T-helper 2 cell treated with Interferon-gamma antibody and Interleukin-4, amounts not matched to agents 5 μg/mL and 100 μg/mL, for 36 hours (primary cell): ENCODE measurements at places on chromosomes 2 and 18.
A peak's percentile ranks its signal among the peaks of the same experiment; 100 is the strongest.

GRCh38 chr2:182672466-182673165 lies 43.4 kb upstream of the DNAJC10 start:
- DNase-seq = no peak

GRCh38 chr2:6770006-6770405 lies 95.7 kb downstream of the CMPK2 start:
- no peak for DNase-seq

- no peak for DNase-seq
Observed at GRCh38 chr2:187543488-187543887, 10.7 kb downstream of the TFPI start.

DNA sequence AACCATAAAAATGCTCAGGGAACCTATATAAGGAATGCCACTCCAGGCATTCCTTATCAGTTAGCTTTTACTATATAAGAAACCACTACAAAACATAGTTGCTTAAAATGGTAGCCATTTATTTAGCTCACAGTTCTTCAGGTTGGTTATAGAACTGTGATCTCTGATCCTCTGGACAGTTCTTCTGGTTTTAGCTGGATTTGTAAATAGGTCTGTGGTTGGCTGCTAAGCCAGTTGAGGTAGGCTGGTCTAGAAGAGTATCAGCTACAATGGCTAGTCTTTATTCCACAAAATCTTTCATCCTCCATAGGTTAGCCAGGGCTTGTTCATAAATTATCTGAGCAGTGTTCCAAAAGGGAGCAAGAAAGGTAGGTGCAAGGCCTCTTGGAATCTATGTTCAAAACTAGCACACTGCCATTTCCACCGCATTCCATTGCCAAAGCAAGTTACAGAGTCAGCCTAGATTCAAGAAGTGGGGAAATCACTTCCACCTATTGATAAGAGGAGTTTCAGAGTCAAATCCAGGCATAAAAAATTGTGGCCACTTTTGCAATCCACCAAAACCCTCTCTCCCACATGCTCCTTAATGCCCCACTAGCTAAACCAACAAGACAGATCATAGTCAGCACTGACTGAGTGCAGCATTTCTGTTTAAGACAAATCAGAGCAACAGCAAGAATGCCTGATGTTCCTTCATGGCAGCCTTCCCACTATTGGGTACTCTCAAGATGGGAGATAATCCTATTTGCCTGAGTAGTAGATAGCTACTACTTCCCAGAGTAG lies 146.4 kb downstream of the IRS1 start:
- no peak for DNase-seq

GRCh38 chr2:135818937-135819610 lies 17.9 kb downstream of the LCT start:
- DNase-seq = peak; percentile 53

DNA sequence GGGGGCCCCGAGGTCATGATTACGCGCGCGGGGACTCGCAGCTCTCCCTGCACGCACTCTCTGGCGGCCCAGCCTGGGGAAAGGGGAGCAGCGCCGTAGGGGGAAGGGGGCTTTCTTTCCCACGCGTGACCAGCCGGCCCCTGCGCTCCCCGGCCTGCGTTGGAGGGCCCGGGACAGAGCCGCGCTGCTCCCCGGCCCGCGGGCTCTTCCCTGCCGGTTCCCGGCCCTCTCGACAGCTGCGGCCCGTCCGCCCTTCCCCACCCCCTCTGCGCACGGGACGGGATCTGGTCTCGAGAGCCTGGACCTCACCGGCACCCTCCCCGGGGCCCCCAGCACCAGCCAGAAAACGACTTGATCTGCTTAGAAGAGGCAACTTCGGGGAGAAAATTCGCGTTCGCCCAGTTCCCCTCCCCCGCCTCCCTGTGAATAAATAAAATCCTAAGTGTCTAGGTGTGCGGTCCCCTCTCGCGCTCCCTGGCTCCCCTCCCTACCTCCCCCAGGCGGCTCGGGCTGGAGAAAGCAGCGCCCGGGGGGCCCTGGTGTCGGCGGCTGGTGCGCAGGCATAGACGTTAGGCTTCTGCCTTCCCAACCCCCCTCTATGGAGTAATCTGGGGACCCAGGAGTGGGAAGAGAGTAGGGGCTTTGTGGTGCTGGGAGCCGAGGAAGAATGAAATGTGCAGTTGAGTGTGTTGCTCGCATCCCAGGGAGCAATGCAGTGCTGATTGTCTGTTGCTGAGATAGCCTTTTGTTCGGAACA lies 803 bp upstream of the FIGN start:
- no peak for DNase-seq

- no peak for DNase-seq
Observed at GRCh38 chr2:24117902-24118301, 5.2 kb downstream of the PFN4 start.

DNA sequence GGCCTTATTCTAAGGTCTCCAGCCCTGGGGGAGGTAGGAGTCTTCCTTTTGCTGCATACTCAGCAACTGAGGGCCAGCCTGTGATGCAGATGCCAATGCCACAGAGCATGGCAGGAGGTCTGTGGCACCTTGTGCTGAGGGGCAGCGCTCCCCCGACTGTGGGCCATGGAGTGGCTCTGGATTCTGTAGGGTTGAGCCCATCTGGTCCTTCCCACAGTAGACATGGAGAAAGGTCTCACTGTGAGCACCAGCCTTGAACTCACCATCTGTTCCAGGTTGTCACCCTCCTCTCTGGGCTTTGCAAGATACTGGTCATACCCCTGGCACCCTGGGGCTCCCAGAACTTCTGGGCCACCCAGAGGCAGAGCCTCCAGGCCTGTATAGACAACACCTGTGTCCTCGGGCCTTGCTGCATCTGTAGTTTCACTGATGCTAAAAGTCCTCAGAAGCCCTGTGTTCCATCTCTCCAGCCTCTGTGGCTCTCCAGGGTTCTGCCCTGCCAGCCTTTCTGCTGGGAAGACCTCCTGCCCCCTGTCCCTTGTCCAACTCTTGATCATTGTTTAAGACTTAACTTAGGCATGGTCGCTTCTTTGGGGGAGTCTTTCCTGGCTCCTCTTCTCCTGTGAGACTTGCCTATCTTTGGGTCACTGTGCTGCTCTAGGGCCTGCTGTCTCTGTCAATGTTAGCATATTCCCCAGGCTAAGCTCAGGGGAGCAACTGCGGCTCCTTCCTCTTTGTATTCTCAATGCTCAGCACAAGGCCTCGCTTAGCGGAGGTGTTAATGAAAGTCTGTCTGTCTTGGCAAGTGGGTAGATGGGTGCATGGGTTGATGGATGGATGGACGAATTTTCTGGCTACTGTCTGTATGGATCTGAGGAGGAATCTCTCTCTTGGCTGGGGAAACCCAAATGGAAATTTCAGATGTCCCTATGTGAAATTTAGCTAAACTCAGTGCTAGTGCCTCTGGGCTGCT lies 160.9 kb downstream of the DYSF start:
- DNase-seq = no peak

DNA sequence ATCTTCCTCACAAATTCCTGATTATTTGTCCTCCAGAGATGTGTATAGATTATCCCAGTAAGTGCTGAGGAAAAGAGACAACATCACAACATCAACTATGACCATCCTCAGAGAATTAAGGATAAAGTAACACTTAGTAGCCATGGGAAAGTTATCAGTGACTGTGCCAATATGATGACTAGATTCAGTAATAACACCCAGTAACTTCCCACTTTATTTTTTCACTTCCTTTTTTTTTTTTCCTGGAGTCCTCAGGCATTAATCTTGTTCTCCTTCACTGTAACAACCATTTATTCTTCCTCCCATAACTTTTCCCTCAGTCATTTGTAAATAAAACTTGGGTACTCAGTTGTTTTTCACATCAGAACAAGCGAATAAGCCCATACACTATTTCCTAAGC lies 16.7 kb upstream of the PID1 start:
- no peak for DNase-seq

DNA sequence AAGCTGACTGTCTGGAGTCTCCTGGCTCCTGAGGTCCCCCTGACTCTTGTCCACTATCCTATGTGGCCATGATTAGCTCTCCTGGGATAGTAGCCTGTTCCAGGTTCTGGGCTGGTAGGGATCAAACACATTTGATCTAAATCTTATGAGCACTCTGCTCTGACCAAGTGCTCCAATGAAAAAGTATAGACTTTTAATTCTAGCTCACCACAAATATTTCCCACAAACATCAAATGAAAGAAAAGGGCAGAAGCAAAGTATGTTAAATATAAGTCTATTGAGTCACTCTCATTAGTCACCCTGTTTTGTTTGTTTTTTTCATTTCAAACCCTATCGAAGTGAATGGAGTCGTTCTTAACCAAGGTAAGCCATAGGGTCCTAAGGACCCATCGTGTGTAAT lies 39.7 kb upstream of the NEDD4L start:
- DNase-seq = no peak

GRCh38 chr2:118902266-118903028 lies 39.5 kb upstream of the MARCO start:
- no peak for DNase-seq

- DNase-seq = no peak
Observed at GRCh38 chr2:227570615-227571014, 28.1 kb upstream of the SCYGR2 start.

DNA sequence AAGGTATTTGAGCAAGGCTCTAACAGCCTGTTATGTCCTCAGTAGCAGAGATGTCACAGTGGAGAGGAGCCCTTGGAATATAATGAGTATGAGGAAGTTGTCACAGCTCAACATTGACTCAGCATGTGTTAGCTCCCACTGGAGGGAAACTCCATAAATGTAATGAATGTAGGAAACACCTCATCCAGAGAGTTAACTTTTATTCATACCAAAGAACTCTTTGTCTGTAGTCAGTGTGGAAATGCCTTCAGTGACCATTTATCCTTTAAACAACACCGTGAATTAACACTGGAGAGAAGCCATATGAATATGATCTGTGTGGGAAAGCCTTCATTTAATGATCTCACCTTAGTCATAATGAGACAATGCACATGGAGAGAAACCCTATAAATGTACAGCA lies 59.7 kb downstream of the CYP1B1 start:
- no peak for DNase-seq
